T-helper 17 cell (primary cell): ENCODE measurements at places on chromosomes 7 and 10.
A peak's percentile ranks its signal among the peaks of the same experiment; 100 is the strongest.

DNA sequence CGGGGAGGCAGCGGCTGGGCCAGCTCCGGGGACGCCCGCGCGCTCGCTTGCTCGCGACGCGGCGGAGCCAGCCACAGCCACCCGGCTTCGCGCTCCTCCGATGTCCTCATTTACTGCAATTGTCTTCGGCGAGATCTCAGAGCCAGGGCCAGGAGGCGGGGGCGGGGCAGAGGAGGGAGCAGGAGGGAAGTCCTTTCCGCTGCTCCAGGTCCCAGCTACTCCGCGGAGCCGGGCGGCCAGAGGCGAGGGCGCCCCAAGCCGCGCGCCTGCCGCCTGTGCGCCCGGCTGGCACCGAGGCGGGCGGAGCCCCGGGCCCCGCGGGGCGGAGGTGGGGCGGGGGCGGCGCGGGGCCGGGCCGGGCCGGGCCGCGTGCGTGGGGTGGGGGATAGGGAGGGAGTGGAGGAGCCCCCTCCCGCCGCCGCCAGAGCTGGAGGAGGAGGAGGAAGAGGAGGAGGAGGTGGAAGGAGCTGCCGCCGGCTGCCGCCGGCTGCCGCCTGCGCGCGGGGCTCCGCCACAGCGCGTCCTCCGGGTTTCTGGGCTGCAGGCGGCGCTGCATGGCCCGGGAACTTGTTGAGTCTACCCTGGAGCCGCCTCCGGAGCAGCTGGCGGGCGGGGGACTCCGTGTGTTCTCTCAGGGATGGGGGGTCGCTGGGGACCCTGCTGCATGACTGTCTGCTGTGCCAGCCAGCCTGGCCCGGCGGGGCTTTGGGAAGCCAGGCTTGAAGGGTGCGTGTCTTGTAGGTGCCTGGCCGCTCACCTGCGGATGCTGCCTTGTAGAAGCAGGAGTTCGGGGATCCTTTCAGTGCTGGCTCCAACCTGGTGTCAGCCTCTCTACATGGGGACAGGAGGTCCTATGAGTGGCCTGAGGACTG, at the start of gene INSYN2A:
Gene INSYN2A, minus strand, starts transcription at position 310 of the 872 bp plus-strand sequence. CDS start 20,196 bp downstream, outside the sequence.
- DNase-seq, result no peak
- peaks cover 32% of the 10 kb centered on the region for H3K27me3 ChIP-seq
- no peaks in the 10 kb centered on the region for H3K36me3 ChIP-seq
- H3K4me3 ChIP-seq, result peak within 1 kb of the TSS; percentile 25

DNA sequence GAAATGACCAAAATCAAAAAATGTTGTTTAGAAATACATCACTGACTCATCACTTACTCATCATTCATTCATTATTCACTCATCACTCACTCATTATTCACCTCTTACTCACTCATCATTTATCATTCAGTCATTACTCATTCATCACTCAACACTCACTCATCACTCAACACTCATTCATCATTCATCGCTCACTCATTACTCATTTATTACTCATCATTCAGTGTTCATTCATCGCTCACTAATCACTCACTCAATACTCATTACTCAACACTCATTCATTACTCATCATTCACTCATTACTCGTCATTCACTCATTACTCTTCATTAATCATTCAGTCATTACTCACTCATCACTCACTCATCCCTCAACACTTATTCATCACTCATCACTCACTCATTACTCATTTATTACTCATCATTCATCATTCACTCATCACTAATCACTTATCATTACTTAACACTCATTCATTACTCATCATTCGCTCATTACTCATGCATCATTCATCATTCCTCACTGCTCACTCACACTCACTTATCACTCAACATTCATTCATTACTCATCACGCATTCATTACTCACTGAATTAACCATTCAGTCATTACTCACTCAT, 238.5 kb downstream of the ADARB2 start:
- DNase-seq, result no peak
- H3K4me3 ChIP-seq, result no peak overlapping the region
- H3K36me3 ChIP-seq, result no peaks in the 10 kb centered on the region
- H3K4me1 ChIP-seq, result no peaks in the 10 kb centered on the region
- H3K27ac ChIP-seq, result no peak overlapping the region
- H3K27me3 ChIP-seq, result no peaks in the 10 kb centered on the region

DNA sequence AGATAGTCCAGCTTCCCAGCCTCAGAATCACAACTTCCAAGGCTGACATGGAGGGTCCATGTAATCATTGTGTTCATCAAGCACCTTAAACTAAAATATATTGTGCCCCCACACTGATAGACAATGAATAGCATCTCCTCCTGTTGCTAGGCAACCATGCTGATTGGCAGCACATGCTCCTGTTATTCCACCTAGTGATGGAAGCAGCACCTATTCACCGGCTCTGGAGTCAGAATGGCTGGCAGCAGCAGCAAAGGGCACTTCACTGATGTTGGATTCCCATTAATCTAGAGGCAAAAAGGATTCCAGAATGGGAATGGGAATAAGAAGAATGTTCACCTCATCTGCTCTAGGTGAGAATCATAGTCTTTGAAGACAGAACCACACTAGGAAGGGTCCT, 55.0 kb downstream of the RELN start:
- no peaks in the 10 kb centered on the region for H3K4me1 ChIP-seq
- H3K4me3 ChIP-seq, result no peak overlapping the region
- H3K36me3 ChIP-seq, result no peaks in the 10 kb centered on the region

DNA sequence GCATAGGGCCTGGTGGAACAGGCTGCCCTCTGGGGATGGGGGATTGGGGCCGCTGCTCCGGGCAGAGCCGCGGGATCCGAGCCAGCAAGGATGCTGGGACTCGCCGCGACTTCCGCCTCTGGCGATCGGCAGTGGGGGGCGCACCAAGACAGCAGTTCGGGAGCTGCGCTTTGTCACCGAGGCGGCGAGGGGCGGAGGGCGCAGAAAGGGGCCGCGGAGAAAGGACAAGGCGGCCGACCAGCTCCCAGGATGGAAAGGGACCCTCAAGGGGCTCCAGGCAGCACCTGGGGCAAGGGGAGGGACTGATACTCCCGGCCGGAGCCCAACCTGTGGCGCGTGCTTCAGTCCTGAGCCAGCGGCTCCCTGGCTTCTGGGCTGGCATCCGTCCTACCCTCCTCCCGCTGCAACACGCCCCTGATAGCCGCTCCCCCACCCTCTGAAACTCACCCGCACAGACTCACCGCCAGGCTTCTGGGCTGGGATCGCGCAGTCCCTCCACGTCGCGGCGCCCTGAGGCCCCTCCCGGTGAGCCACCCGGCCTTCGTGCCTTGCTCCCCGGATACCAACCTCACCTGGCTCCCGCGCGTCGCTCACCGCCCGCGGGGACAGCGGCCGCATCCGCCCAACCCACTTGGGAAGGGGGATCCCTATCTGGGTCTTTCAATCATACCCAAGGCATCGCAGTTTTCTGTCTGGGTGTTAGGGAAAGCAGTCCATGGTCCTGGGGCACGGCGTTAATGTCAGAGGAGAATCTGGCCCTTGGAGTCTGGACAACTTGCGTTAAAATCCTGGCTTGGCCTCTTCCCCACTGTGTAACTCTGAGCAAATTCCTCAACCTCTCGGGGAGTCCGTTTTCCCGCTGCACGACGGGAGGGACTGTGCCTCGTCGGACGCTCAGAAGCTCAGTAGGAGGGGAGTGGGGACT, 7.0 kb upstream of the EVX1 start:
- no peak overlapping the region for H3K27ac ChIP-seq
- H3K36me3 ChIP-seq, result peaks cover 2% of the 10 kb centered on the region
- H3K4me1 ChIP-seq, result peaks cover 4% of the 10 kb centered on the region
- peak overlapping the region; percentile 3 for H3K4me3 ChIP-seq

DNA sequence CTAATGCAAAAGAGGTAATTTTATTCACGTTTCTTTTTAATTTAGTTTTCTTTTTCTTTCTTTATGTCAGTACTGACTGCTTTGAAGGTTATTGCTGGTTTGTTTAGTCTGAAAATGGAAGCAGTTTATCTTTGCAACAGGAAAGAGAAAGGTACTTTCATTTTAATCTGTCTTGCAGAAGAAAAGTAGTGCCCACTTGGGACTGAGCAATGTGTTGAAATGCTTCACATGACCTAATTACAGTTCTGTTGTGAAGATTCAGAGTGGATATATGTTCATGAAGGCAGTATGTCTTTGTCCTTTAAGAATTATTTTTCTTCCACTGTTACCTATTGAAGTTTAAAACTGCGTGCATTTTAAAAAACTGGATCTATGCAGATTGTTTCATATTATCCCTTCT, 80.1 kb downstream of the ANKIB1 start:
- no peak overlapping the region for H3K4me3 ChIP-seq
- H3K4me1 ChIP-seq, result peaks cover 6% of the 10 kb centered on the region
- H3K27me3 ChIP-seq, result no peaks in the 10 kb centered on the region
- no peak for DNase-seq
- peaks cover 8% of the 10 kb centered on the region for H3K36me3 ChIP-seq

GRCh38 chr7:106075937-106076336, 36.2 kb downstream of the SYPL1 start:
- H3K27ac ChIP-seq, result no peak overlapping the region
- no peaks in the 10 kb centered on the region for H3K27me3 ChIP-seq
- peaks cover 30% of the 10 kb centered on the region for H3K4me1 ChIP-seq
- H3K4me3 ChIP-seq, result no peak overlapping the region
- DNase-seq, result no peak

DNA sequence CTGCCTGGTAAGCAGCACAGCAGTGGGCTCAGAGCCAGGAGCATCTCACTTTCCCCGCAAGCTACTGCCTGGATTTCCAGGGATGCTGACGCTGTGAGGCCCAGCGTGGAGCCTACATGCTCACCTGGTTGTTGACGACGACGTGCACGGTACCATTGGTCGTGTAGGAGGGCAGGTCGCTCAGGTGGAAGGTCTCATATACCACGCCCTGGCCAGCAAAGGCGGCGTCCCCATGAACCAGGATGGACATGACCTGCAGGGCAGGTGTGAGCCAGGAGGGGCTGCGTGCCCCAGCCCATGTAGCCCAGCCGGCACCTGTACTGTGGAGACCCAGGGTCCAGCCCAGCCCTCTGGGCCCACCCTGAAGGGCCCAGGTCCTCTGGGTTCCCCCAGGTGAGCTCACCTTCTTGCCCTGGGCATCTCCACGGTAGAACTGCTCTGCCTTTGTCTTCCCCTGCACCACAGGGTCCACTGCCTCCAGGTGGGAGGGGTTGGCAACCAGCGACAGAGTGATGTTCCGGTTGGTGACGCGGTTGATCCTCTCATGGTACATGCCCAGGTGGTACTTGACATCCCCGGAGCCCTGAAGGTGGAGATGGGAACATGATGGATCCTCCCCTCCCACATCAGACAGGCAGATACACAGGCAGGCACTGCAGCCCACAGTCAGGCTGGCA, 15.4 kb downstream of the OGDHL start:
- no peak overlapping the region for H3K4me3 ChIP-seq
- no peak for DNase-seq
- peaks cover 34% of the 10 kb centered on the region for H3K27me3 ChIP-seq
- peak overlapping the region; percentile 57 for H3K27ac ChIP-seq
- no peaks in the 10 kb centered on the region for H3K36me3 ChIP-seq
- peaks cover 6% of the 10 kb centered on the region for H3K4me1 ChIP-seq

DNA sequence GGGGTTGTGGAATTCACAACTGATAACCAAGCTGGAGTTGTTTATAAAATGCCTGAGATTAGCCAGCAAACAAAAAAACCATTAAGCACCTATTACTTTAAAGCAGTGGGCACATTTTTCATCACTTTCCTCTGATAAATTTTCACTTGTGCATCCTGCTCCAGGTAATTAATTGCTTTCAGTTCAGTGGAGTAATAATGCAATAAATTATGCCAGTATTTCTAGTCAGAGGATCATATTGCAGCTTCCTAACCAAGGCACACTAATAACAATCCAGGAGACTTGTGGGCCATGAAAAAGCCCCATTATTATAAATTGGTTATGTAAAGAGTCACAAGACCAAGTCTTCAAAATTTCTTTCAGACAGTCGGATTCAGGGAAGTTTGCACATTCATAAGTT, 193.2 kb downstream of the LRMDA start:
- H3K27me3 ChIP-seq, result peaks cover 56% of the 10 kb centered on the region
- no peak overlapping the region for H3K27ac ChIP-seq
- H3K4me1 ChIP-seq, result no peaks in the 10 kb centered on the region
- no peak for DNase-seq
- no peak overlapping the region for H3K4me3 ChIP-seq

- H3K4me3 ChIP-seq, result no peak overlapping the region
- H3K4me1 ChIP-seq, result peaks cover 52% of the 10 kb centered on the region
- peak overlapping the region; percentile 24 for H3K27ac ChIP-seq
- no peaks in the 10 kb centered on the region for H3K36me3 ChIP-seq
- DNase-seq, result no peak
Measured at GRCh38 chr10:103761075-103761920, 94.1 kb downstream of the SH3PXD2A start.

GRCh38 chr7:116228241-116228640, 17.9 kb downstream of the TES start:
- no peak for DNase-seq
- peaks cover 54% of the 10 kb centered on the region for H3K4me1 ChIP-seq
- H3K27ac ChIP-seq, result peak overlapping the region; percentile 90

DNA sequence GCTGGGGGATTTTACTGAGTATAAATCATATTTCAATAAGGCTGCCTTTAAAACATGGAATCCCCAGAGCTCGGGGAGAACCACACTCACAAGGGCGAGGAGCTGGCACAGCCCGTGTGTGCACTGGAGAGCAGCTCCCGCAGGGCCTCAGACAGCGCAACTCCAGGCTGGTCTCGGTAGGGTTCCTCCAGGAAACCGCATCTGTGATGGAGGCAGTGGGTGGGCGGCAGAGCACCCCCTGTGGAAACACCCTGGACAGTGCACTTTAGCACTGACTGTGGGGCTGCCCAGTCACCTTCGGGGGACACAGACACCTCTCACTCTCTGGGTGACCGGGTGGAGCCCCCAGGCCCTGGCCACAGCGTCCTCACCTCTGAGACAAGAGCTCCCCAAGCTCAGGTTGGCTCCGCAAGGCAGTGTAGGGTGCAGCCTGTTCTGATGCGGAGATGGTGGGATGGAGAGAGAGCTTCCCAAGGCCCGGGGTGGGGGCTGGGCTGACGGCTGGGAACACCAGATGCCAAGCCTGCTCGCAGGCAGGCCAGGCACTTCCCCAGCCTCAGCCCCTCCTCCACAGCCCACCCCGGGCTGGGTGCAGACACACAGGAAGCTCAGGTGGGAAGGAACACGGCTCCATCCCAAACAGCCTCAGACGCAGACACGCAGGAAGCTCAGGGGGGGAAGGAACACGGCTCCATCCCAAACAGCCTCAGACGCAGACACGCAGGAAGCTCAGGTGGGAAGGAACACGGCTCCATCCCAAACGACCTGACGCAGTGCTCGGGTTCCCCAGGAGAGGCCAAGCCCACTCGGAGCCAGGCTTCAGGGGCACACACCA, 224.4 kb downstream of the MAD1L1 start:
- H3K4me3 ChIP-seq, result no peak overlapping the region
- H3K36me3 ChIP-seq, result peaks cover 4% of the 10 kb centered on the region
- H3K27me3 ChIP-seq, result no peaks in the 10 kb centered on the region
- peaks cover 12% of the 10 kb centered on the region for H3K4me1 ChIP-seq
- DNase-seq, result no peak

DNA sequence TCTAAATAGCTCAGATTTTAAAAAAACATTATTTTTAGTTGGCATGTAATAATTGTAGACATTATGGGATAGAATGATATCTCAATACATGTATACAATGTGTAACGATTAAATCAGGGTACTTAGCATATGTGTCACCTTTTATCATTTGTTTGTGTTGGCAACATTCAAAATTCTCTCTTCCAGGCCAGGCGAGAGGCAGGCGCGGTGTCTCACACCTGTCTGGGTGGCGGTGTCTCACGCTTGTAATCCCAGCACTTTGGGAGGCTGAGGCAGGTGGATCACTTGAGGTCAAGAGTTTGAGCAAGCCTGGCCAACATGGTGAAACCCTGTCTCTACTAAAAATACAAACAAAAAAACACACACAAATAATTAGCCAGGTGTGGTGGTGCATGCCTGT, 151.7 kb downstream of the RTKN2 start:
- H3K4me1 ChIP-seq, result peaks cover 11% of the 10 kb centered on the region
- no peak overlapping the region for H3K4me3 ChIP-seq
- no peaks in the 10 kb centered on the region for H3K36me3 ChIP-seq
